Left ventricle myocardium inferior (tissue), 1 donor: ENCODE measurements at places on chromosomes 11 and 22.

DNA sequence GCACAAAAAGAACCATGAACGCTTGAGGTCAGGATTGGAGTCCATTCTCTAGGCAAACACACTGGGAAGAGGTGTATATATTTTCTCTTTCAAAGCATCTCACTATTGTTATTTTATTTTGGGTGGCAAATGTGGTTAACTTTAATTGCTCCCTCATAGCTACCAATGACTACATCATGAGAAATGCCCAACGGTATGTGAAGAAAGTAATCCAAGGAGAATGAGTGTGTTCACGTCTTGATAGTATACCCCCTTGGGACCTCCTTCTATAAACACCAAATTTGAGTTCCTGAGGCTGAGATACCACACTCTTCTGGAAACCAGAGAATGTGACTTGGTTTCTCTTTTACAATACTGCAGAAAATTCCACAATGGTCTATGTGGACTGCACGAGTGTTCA is 15.8 kb downstream of the OR8D1 start:
- DNase-seq = no peak

- peak; percentile 71 for DNase-seq
Measured at GRCh38 chr11:128894685-128895084, 3.5 kb downstream of the KCNJ5 start.

- no peak for DNase-seq
Measured at GRCh38 chr11:134508219-134508990, 96.4 kb upstream of the B3GAT1 start.

- no peak for DNase-seq
Measured at GRCh38 chr22:27795053-27795452, 6.5 kb downstream of the MN1 start.

- DNase-seq = no peak
Measured at GRCh38 chr11:102407901-102408300, 44.7 kb downstream of the TMEM123 start.

DNA sequence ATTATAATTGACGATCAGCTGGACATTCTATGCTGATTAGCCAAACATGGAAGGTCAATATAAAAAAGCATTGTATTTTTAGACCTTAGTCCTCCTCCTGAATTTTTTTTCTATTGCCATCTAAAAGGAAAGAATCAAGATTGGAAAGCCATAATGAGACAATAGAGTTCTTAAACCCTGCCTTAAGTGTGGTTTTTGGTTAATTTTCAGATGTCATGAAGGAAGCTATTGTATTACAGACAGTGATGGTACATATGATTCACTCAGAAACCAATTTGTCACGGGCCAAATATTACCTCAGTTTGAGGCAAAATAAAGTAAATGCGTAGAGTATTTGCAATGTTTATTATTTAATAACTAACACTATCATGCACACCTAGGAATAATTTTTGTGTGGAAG is 1164.0 kb upstream of the RAG2 start:
- no peak for DNase-seq

DNA sequence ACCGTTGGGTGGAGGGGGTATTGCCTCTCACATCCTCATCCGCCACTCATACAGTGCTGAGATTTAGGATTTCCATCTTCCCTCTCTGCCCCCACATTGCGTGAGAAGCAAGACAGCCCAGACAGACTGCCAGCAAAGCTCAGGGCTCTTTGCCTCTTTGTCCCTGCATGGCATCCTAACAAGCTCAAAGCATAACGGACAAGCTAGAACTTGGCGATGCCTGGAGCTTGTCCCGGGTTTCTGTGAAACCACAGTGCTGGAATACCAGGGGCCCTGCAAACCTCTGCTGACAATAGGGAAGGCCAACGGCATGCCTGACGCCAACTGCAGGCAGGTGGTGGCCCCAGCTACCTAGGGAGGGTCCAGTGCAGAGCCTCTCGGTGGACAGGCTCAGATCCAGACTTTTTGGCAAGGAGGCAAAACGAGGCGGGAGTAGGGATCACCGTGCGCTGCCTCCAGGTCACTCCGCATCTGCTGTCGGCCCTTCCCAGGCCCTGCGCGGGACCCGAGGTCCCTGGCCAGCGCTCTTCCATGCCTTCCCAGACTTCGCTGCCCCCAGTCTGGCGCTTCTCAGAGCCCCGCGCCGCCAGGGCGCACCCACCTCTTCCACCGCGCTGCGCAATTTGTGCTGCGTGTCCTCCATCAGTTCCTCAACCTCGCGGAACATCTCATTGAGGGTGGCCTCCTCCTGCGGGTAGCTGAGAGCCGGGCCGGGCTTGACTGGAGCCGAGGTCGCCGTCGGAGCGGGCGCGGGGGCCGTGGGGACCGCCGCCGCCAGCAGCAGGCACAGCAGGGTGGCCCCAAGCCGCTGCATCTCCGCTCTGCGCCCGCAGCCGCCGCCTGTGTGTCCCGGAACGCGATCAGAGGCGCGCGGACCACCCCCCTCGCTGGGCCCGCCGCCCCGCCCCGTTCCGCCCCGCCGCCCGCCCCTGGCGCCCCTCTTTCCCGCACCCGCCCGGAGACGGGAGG is at the start of gene DKK3:
DKK3 (minus strand) TSS at position 858 of the 969 bp plus-strand sequence; CDS start at position 814, 44 bp downstream.
- no peak for DNase-seq

- DNase-seq = no peak
Measured at GRCh38 chr11:102974552-102975280, 19.2 kb upstream of the MMP13 start.
